ENCODE measurements at places on chromosomes 5 and 9.

DNA sequence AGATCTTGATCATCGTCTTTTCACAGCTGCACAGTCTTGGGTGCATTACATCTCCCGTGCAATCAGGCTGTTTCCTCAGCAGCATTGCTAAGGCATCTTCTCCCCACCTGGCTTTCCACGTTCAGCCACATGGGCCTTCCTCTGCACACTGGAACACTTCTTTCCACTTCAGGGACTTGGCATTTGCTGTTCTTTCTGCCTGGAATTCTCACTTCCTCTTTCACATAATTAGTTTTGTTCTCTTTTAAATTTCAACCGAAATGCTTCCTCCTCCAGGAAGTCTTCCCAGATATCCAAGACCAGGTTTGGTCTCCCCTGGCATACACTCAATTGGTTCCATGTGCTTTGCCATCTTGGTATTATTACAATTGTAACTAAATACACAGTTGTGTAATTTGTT is 43.8 kb downstream of the WHRN start:
- no peak for DNase-seq

DNA sequence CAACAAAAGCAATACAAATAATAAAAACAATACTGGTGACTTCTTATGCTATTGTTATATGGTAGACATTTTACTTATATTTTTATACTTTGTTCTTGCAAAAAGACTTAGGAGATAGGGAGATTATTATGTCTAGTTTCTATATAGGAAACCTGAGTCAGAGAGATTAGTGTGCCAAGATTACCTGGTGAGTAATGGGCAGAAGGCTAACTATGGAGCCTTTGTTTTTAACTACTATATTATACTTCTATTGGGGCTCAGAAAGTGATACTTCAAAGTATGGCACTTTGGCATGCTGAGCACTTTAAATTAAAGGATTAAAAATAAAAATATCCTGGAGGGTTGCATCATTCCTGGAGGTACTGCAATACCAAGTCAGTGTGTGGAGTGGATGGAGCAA is 117.5 kb upstream of the CLINT1 start:
- no peak for DNase-seq

DNA sequence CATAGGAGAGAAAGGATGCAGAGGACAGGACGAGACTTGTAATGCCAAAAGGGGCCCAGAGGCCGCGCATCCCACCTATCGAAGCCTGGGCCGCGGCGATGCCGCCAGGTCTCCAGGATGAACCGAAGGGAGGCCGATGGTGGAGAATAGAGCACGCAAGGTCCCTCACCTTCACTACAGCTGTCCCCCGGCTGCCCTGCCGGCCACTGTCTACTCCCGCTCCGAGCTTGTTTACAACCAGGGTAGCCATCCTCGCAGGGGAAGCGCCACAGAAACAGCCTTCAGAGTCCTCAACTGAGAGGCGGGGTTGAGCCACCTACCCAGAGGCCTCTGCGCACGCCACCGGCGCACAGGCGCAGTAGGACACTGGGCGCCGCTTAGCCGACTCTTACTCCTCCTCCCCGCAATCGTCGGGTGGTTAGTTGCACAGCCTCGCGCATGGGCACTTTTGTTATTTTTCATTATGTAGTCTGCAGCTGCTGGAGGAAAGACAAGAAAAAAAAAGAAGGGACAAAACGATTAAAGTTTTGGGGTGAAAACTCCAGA is at the start of gene TRIM23:
Gene TRIM23, minus strand, starts transcription at position 309 of the 546 bp plus-strand sequence. Its CDS starts 59 bp downstream, at position 250.
- peak; percentile 92 for DNase-seq

DNA sequence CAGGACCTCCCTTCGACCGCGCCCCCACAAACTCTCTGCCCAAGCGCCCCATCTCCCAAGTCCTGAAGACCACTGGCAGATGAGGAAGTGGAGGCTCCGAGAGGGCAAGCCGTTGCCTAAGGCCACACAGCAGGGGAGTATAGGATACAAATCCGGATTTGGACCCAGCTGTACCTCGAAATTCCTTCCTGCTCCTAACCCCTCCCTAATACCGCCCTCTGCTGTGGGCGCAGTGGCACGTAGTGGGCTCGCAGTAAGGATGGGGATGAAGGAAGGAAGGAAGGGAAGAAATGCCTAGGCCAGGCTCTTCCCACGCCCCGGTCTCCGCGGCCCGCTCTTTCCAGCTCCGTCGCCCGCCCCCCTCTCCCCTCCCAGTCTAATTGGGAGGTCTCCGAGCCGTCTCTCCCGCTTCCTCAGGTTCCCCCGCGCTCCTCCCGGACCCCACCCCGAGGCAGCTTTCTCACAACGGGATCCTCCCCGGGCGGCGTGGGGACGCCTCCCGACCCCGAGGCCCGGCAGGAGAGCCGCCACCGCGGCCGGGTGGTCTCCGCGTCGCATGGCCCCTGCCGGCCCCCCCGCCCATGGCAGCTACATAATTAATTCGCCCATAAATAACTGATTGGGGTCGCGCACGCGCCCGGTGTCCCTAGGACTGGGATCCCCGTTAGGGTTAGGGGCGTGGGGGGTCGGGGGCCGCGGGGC is 138.9 kb downstream of the C9orf50 start:
- no peak for DNase-seq

DNA sequence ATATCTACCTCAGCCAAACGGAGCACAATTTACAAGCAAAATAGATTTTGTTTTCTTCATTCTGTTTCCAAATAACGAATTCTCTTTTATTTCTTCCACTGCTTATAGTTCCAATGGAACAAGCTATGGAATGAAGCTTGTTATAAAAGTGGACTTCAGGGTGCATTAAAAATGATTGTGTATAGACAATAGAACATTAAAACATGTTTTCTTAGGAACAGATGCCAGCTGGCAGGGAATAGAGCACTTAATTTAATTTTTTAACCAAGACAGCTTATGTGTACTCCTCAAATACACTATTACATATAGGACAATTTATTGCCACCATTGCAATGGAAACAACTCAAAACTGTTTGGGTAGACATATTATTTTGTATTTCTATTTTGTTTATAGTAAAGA is 860.1 kb upstream of the TYRP1 start:
- no peak for DNase-seq

- DNase-seq: no peak
Observed at GRCh38 chr5:173915310-173916014, 27.3 kb downstream of the CPEB4 start.

GRCh38 chr9:113255438-113255837 is 19.9 kb downstream of the CDC26 start:
- no peak for DNase-seq

DNA sequence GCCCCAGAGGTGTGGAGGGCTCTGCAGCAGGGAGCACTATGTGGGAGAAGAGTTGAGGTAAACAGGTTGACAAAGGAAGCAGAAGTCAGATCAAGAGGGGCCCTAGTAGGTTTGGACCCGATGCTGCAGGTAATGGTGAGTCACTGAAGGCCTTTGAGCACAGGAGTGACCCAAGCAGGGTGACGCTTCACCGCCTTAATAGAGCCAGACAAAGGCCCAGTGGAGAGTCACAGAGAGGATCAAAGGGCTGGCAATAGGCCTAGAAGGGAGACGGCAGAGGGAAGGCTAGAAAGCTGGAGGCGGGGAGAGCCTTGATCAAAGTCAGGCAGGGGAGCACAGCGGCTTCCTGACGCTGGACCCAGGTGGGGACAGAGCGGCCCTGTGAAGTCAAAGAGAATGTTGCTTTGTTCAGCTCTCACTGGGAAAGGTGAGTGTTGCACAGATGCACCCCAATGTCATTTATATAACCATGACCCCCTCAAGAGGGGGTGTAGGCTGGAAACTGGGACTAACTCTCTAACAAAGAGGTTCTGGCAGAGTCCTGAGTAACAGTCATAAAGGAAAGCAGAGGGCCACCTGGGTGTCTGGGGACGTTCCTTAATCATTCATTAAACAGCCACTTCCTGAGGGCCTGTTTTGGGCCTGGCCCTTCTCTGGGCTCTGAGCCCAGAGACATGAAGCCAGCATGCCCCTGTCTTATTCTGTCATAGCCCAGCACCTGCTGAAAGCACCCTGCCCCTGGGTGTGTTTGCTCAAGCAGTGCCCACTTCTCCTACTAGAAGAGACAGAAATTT is 9.8 kb upstream of the CPLX2 start:
- DNase-seq: no peak

GRCh38 chr5:10553476-10553875 is 10.4 kb upstream of the ANKRD33B start:
- no peak for DNase-seq

DNA sequence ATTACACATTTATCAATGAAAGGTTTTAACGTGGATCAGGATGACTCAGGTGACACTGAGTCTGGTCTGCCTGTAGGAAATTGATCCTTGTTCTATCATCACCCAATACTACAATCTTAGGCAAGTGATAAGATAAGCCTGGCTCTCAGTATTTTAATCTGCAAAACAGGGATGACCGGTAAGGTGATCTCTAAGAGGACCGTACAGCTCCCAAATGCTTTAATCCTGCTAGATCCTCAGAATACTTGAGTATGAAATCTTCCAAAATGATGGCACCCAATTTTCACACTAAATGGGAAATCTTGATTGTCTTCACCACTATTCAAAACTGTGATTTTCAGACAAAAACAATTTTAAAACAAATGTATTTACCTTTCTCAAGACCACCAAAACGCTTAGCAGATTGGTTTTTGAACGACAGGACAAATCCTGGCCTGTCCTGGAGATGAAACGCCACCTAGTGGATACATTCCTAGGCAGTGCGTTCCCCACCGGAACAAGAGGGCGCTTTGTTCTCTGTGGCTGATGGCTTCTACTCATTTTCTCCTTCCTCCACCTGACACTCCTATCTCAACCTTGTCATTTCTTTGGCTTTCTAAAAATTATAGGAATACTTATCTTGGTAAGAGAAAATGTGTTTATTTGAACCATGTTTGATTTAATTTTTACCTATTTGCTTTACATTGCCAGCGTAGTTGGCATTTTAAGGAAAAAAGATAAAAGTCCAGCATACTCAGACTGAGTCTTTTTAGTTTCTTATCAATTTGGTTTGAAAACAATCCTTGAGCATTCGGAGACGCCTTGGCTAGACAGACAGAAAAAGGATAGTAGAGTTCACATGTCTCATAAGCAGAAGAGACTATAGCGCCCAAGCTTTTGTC is 41.2 kb upstream of the VCAN start:
- peak; percentile 71 for DNase-seq

DNA sequence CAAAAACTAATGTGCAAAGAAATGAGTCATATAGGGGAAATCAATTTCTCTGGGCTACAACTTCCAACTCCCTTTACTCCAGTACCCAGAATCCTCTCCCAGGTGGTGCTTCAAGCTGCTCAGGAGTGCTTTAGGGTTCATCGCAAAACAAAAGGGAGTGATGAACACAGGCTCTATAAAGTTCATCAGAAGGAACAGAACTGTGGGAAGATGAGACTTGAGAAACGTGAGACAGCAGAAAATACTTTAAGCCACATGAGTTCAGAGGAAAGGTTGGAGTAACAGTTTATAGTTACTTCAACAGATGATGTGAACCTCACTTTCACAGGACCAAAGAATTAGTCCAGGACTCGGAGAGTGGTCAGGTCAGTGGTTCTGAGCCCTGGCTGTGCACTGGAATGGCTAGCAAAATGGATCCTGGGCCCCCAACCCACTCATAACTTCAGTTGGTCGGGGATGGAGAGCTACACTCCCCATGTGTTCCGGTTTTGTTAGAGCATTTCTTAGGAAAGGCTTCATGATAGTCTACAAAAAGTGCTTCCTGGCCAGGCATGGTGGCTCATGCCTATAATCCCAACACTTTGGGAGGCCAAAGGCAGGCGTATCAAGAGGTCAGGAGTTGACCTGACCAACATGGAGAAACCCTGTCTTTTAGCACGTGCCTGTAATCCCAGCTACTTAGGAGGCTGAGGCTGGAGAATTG is 4.3 kb downstream of the RPL12 start:
- no peak for DNase-seq

GRCh38 chr5:158373608-158374395 is 514.9 kb upstream of the CLINT1 start:
- DNase-seq: no peak

GRCh38 chr5:110588286-110588980 is 138.0 kb downstream of the TMEM232 start:
- DNase-seq: no peak

- no peak for DNase-seq
Observed at GRCh38 chr5:177507596-177508220, 1.9 kb downstream of the DOK3 start.

DNA sequence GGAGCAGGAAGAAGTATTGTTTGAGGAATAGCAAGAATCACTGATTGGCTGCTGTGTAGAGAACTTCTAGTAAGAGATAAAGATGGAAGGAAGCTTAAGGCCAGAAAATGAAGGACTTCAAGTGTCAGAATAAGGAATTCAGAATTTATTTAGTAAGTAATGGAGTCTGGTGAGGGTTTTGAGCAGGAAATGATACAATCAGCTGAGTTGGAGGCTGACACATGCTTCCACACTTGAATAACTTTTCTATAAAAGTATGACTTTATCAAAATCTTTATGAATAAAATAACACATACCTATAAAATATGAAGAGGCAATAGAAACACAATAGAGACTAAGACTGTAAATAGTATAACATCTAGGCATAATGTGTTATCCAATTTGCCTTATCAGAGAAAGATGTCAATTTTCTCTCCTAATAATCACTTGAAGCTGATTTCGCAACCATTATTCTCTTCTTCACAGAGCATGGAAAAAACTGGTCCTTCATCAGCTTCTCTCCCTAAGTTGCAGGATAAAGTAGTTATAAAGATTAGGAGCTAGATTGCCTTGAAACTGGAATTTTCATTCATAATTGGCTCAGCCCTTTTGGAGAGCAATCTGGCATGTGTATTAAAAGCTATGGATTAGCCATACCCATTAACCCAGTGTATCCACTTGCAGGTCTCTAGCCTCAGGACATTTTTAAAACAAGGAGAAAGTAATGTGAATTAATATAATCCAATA is 143.4 kb downstream of the ZNF608 start:
- no peak for DNase-seq

- peak; percentile 32 for DNase-seq
Observed at GRCh38 chr5:135245521-135246499, 153.2 kb downstream of the MACROH2A1 start.

DNA sequence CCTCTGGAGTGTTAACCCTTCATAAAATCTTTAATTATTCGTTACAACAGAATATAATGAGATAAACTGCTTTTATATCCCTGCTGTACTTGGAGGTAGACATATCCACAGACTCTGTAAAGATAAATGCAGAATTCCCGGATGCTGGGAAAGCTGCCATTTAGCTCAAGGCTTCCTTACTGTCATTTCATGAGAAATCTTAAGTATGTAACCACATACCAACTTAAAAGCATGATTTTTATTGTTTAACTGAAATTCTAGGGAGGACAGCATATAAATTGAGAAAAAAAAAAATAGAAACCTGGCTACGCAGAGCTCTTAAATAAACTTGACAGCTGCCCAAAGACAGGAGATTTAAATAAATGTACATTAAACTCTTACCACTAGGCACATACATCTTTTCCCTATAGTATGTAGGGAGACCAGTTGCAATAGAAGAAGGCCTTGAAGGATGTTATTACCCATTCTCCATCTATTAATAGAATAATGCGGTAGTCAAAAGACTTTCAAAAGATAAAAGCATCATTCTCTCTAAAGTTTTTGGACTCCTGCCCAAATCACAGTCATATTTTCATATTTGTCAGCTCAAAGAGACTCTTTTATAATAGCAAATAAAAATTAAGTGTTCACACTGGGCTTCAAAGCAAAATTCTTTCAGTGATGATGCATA is 373.8 kb downstream of the NDUFS4 start:
- no peak for DNase-seq
